ENCODE measurements at places on chromosomes 2 and 18.

GRCh38 chr18:44758861-44759631 lies 78.4 kb downstream of the SETBP1 start:
- no peak for DNase-seq

DNA sequence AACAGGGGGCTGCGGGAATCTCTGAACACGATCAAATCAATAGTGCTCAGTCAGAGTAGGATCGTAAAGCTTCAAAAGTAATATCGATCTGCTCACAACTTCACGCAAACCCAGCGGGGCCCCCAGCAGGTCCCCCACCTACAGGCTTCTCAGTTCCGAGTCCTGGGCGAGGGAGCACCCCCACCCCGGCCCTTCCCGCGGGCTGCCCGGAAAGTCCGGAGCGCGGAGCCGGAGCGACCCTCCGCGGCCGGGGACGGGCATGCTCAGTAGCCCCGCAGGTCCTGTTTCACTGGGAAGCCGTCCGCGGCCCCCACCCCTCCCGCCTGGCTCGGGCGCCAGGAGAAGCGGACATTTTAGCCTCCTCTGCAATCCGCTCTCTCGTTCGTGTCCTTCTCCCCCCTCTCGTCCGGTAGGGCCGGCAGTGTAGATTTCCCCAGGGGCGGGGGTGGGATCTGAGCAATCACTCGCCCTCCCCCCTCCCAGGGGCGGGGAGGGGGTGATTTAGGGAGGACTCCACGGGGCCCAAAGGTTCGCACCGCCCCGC lies 3.3 kb upstream of the SPRED2 start:
- peak; percentile 86 for DNase-seq

DNA sequence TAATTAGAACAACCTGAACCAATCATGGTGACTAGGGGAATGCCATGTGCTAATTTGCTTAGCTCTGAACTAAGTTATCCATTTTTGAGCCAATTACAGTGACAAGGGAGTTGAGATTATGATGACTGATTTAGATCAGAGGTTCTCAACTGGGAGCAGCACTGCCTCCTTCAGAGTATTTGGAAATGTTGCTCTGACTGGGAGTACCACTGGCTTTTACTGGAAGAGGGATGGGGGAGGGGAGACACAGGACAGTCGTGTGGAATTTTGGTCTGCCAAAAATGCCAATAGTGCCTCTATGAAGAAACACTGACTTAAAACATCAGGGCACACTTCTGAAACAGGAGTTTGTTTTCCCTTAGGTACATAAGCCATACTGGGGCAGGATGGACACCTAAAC lies 48.1 kb upstream of the VPS54 start:
- DNase-seq, result no peak

DNA sequence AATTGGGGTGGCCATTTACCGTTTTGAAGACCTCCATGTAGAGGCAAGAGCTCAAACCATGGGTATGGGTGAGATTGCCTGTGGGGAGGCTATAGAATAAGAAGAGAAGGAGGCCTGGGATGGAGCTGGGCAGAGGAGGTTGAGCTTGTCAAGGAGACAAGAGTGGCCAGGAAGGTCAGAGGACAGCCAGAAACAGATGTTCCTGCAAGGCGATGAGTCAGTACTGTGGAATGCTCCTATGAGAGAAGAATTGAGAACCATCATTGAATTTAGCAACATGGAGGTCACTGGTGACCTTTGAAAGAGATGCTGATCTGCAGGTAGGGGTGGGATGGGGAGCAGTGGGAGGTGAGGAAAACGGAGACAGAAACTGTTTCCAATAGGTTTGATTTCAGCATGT lies 3.5 kb downstream of the ACSL3 start:
- DNase-seq, result no peak

DNA sequence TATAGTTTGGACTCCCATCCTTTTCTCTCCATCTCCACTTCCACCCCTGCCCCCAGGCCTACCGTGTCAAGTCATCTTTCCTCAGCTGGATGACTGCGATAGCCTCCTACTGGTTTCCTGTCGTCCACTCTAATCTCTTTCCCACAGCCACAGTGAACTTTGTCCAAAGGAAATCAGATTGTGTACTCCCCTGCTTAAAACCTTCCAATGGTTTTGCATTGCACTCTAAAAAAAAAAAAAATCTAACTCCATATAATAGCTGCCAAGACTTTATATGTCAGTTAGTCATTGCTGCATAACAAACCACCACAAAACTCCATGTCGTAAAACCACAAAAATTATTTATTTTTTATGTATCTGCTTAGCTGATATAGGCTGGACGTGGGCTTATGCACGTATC lies 160.2 kb upstream of the CCDC68 start:
- DNase-seq, result no peak

- DNase-seq, result no peak
Observed at GRCh38 chr2:239630618-239631286, 229.9 kb upstream of the HDAC4 start.

GRCh38 chr2:13504808-13505207 lies 788.1 kb downstream of the TRIB2 start:
- no peak for DNase-seq

DNA sequence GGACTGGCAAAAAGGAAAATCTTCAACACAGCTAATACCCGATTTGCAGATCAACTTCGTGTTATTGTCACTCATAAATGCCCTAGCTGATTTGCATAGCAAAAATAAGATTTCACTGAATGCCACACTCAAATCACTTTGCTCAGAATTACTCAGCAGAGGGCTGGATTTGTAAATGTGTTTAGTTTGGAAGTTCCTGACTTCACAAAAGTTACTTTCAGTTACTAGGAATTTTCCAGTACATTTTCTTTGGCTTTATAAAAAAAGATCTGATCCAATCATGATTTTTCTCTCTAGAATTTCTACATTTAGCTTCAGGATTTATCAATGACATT lies 433.3 kb upstream of the ID2 start:
- DNase-seq, result no peak

DNA sequence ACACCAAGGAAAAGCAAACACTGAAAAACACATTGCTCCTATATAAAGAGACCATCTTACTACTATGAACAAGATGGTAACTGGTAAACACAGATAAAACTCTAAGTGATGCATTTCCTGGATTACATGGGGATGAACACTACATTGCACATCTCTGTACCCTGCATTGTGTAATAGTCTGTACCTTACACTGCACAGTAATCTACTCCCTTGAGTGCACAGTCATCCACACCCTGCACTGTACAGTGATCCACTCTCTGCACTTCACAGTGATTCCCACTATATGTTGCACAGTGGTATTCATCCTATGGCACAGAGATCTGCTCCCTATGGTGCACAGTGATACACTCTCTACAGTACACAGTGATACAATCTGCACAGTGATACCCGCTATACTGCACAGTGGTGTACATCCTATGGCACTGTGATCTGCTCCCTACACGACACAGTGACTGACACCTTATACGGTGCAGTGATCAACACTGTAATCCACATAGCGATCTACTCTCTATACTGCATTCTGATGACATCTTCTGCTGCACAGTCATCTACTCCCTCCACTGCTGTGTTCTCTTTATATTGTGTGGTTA lies 462.2 kb upstream of the RGPD4 start:
- DNase-seq, result no peak

- DNase-seq, result peak; percentile 30
Observed at GRCh38 chr2:86764661-86765309, 25.9 kb downstream of the CD8A start.

DNA sequence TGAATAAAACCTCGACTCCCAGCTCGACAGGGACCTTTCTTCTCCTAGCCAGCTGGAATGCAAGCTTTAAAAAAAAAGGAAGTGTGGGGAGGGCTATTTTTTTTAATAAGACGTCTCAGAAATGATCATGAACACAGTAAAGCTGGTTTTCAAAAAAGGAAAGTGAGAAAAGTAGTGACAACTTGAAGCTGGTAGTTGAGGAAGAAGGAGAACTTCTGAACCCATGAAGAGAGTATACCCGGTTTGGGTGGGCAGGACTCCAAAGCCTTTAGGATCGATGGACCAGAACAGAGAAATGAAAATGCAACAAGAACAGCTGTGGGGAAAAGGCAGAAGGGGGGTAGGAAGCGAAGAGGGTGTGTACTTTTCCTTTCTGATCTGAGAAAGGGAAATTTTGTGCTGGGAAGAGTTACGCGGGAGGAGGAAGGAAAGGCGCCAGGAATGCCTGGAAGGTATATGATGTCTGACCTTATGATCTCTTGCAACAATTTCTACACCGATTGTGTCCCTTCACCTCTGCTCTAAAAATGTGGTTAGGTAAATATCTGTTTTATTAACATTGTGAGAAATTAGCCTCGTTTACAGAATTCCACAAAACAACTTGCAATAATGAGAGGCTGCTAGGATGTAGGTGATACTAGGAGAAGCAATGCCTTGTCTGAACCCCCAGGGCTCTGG lies 22.6 kb upstream of the CYP1B1 start:
- no peak for DNase-seq

GRCh38 chr18:62651276-62652056 lies 63.9 kb upstream of the PHLPP1 start:
- DNase-seq, result no peak

- no peak for DNase-seq
Observed at GRCh38 chr2:128721096-128721495, 402.4 kb upstream of the HS6ST1 start.

DNA sequence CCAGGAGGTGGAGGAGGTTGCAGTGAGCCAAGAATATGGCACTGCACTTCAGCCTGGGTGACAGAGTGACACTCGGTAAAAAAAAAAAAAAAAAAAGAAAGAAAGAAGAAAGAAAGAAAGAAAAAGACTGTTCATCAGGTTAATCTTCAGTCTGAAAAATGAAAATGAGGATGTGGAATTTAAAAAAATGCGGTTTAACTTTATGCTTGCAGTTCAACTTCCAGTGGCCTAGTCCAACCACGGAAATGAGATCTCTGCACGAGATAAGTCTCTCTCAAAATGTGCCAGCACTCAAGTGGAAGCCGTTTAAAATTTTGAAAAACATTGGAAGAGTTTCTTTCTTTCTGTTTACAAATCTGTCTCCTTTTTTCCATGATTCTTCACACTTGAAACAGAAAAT lies 112.1 kb downstream of the DOCK10 start:
- DNase-seq, result no peak

DNA sequence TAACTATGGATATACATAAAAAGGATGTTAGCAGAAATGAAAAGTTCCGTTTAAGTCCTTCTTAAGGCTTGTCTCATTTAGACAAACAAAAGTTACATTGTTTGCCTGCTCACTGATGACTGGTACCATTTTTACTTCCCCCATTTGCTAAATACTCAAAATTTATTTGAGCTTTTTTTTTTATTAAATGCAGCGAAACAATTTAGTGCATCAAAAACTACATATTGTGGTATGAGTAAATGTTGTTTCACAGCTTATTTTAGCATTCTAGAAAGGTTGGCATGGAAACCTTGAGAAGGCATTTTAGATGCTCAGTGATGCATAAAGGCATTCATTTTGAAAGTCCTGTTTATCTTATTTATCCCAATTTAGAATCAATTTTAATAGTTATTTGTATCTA lies 100.0 kb downstream of the MAP2 start:
- no peak for DNase-seq

- no peak for DNase-seq
Observed at GRCh38 chr2:2581331-2582159, 250.5 kb upstream of the MYT1L start.

GRCh38 chr2:241910604-241911520 lies 41.3 kb downstream of the RTP5 start:
- no peak for DNase-seq

- DNase-seq, result no peak
Observed at GRCh38 chr18:23932385-23933067, 82.0 kb upstream of the TTC39C start.

DNA sequence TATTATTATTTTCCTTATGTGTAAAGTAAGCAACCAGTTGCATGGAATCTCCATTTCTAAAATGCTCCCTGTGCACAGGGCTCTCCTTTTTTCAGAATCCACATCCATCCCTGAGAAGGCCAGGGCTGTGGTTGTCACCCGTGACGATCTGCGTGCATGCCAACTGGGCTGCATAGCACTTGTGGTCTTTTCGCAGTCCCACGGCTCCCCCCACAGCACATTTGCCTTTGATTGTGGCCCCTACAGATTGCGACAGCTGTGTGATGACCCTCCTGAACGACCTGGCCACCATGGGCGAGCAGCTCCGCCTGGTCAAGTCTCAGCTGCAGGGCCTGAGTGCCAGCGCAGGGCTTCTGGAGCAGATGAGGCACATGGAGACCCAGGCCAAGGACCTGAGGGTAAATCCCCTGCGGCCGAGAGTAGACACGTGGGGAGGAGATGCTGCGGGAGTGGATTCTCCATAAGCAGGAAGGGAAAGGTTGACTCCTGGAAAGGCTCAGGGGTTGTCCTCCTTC lies 119.8 kb upstream of the TTC39C start:
- DNase-seq, result no peak

DNA sequence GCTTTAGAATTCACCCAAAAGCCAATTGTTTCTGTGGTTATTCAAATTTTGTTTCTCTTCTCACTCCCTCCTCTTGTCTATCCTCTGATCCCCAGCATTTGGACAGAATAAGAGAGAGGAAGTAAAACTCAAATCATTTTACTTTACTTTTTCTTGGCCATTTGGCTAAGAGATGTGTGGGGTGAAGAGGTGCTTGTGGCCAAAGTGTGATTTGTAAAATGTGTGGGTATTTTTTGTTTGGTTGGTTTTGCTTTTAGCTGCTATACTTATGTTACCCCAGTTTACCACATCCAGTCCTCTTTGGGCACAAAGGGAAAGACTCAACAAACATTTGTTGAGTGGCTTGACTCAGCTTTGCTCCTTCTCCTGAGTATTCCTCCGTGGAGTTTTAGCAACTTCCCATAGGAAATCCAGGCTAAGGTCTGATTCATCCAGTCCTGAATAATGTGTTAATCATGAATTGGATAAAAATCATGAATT lies 109.1 kb upstream of the CYP1B1 start:
- no peak for DNase-seq

DNA sequence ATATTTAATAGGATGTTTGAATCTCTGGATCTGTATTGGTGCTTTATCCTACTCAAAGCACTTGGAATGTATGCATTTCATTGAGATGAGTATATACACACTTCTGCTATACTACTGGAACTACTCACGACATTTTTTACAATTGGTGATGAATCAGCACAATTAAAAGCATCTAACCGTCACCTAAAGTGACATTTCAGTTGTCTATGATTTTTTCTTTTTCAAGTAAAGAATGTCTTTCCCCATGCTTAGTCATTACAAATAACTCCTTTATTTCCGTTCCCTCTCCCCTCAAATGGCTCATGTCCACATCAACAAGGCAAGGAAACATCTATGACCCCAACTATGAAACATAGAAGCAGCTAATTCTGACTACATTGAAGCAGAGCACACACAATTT lies 77.3 kb downstream of the CLIP4 start:
- DNase-seq, result no peak

Data from Calu3 (cell line).